ENCODE measurements at places on chromosomes 12 and 14. TPM values are rescaled to one million over a fixed set of nuclear protein-coding genes. Genes with fewer than 3 reads are reported as not detected.

The CLMN gene
- total RNA-seq, result 5.3 TPM

The E2F7 gene
- total RNA-seq, result 0.47 TPM

The MANSC4 gene
- total RNA-seq, result not detected

The POTEM gene
- total RNA-seq, result not detected

The BEST3 gene
- not detected for total RNA-seq

The PRB2 gene
- total RNA-seq, result not detected

The RPL10L gene
- total RNA-seq, result not detected

The NTN4 gene
- 103 TPM for total RNA-seq

The GPRC5A gene
- 21.9 TPM for total RNA-seq

The RTN1 gene
- total RNA-seq, result 1.4 TPM

The BDKRB1 gene
- 0.50 TPM for total RNA-seq

The MYL2 gene
- total RNA-seq, result not detected

The KLHL33 gene
- 0.27 TPM for total RNA-seq

The TAS2R42 gene
- total RNA-seq, result not detected

The KRT77 gene
- not detected for total RNA-seq

The IFT43 gene
- total RNA-seq, result 43.7 TPM

The SLC4A8 gene
- 0.77 TPM for total RNA-seq

The GSC gene
- total RNA-seq, result not detected

The SRGAP1 gene
- 14.1 TPM for total RNA-seq

The CD163 gene
- 361 TPM for total RNA-seq

The NRXN3 gene
- 74.2 TPM for total RNA-seq

The COL2A1 gene
- not detected for total RNA-seq

The PIK3C2G gene
- not detected for total RNA-seq
